T-helper 2 cell (primary cell): ENCODE measurements at places on chromosomes 12 and 14.

GRCh38 chr14:90256354-90257131, at the start of gene PSMC1:
Gene PSMC1 (plus strand): TSS chr14:90256553. CDS start chr14:90256598, 45 bp downstream.
- DNase-seq: peak; percentile 41

DNA sequence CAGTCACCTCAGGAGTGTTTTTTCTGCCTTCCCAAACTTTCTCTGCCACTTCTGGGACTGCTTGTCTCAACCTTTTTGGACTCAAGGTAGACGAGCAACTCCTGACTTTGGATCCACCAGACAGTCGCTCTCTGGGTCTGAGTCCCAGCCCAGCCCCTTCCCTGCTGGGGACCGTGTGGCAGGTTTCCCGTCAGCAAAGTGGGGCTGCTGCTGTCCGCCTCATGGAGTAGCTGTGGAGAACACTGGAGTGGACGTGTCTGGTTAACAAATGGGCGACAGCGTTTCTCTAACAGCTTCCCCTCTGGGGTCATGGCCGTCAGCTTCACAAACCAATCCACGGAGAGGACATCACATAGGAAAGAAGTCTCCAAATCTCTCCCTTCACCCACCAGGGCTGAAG, 54.8 kb downstream of the KCTD10 start:
- DNase-seq: no peak

DNA sequence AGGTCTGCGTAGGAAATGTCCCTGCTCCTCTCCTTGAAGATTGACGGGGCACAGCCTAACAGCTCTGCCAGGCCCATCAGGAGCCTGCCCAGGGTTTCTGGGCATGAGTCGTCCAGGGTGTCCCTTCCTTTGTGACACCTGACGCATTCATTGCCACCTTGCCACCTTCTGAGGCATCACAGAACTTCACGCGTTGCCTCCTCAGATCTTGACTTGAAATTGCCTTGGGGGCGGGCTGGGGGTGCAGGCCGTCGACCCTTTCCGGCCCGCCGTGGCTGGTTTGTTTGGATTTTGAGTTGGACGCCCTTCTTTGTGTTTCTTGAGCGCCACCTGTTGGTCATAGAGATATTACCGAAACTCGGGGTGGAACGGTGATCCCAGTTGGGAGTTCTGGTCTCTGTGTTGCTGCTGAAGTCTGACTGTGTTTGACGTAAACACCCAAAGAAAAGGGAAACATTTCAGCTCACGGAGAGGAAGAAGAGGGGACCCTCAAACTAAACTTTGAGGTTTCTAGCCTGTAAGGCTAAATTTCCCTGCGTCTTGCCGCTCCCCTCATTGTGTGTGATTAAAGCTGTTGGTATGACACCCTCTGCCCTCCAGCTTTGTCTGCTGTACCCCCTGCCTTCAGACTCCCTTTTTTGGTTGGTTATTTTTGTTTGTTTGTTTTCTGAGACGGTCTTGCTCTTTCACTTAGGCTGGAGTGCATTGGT, 44.6 kb downstream of the MLXIP start:
- peak; percentile 60 for DNase-seq

GRCh38 chr14:106841701-106842100, 1315.3 kb downstream of the TMEM121 start:
- no peak for DNase-seq

DNA sequence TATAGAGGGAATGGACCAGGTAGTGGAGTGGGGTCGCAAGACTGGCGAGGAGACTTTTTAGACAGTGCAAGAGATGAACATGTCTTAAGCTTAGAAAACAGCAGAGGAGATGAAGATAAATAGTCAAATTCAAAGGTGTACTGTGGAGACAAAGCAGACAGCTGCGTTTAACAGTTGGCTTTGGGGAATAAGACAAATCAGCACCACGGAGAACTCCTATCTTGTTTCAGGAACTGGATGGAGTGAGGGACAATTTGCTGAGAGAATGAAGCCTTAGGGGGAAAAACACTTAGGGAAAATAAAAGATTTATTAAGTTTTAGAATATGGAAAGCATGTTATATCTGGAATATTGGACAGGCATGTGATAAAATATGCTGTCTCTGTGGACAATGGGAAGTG, 458.8 kb downstream of the GLT1D1 start:
- DNase-seq: no peak

DNA sequence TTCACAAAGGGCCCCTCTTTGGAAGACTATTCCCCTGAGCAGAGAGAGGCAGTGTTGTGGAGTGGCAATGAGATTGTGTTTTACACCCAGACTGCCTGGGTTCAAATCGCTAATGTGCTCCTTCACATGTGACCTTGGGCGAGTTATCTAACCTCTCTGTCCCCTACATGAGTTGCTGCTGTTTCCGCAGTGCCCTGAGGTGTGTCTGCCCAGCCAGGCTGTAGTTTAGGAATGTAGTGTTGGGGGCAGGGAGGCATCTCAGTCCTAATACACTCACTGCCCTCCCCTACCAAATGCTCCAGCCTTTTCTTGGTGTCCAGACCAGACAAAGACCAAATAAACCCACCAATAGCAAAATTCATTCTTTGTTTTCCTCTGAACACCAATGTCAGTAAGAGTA, 78.6 kb downstream of the SLC24A4 start:
- DNase-seq: no peak

- DNase-seq: no peak
Measured at GRCh38 chr14:101175731-101176534, 272.4 kb upstream of the RTL1 start.

GRCh38 chr12:119440803-119441360, 106.4 kb downstream of the CCDC60 start:
- no peak for DNase-seq

DNA sequence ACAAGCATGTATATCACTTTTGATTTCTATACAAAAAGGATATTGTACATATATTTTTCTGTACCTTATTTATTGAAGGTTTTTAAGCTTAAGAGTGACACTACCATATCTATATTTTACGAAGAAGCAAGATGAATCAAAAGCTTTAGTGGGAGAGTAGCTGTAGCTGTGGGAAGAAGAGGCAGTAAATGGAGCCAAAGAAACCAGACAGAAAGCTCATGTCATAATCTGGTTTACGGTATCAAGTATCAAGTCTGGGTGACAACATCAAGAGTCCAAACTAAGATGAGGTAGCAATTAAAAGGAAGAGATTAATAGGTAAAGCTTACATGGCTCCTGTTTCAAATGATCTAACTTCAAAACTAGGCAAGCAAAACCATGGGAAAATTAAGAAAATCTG, 54.8 kb downstream of the CEP83 start:
- no peak for DNase-seq

DNA sequence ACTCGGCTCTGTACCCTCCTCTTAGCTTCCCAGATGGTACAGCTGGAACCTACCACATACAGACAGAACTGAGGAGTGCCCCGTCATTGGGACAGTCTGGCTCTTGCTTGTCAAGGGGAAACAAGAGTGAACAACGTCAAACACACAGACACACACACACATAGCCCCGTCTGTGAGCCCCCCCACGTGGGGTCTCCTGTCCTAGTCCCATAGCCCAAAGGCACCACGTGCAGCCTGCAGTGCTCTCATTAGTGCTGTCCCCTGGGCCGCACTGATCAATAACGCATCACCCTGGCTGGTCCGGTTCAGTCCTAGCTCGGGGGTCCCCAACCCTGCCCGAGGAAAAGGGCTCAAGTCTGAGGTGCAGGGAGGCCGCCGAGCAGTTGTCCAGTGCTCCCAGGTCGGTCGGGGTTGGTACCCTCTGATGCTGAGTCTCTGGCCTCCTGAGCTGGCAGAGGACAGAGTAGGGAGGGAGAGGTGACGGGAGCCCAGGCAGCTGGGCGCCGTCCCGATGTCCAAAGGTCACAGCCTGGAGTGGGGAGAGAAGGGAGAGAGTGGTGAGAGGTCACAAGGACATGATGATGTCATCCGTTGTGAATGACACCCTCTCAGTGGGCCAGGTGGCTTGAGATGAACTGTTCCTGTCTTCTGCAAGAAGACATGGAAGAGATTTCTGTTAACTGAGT, 105.4 kb upstream of the NOS1 start:
- no peak for DNase-seq

- DNase-seq: no peak
Measured at GRCh38 chr12:2583091-2583497, 211.7 kb upstream of the FKBP4 start.

DNA sequence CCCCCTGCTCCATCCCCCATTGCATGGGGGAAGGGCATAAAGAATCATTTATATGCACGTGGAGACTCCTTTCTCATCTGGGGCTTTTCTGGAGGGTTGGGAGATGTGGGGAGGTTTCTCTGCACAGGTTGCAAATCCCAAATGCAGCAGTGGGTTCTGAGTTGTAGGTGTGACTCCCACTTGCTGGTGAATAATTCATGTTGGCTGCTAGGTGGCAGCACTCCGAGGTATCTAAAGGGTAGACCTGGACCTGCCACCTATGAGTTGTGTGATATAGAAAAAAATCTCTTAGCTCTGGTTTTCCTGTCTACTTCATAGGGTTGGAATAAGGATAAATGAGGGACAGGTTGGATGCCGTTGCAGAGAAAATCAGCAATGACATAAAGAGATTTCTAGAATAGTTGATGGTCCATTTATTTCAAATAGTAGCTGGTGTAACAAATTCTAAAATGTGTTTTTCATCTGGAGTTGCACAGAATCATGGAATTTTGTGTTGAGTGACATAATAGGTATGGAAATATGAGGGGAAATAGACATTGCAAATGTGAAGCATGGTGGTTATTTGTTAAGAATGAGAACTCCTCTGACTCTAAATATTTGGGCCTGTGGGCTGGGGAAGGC, 4.6 kb downstream of the MARCHF9 start:
- no peak for DNase-seq

DNA sequence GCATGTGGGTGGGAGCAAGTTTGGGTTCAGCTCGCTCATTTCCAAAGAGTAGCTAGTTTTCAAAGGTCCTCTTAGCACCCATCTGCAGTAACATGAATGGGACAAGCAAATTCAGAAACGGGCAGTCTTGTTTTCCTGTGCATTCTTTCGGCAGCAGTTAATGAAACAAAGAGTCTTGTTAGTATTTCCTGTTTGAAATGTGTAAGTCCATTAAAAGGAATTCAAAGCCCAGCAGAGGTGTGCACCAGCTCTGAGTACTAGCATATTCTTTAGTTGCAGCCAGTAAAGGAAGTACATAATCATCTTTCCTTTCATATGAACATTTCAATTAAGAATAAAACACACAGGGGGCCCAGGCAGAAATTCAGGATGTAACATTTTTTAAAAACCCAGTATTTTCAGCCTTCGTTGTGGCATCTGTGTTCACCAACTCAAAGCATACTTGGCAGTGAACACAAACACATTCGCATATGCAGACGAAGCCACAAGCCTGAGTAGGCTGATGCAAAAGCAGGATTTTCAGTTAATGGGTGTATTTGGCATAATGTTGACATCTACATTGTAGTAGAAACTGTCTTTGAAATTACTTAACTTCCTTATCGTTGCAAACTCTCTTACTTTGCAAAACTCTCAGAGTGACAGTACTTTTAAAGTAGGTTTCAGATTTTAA, 570.0 kb upstream of the FLRT2 start:
- DNase-seq: no peak

- DNase-seq: no peak
Measured at GRCh38 chr12:102702447-102703114, 214.5 kb downstream of the PAH start.

DNA sequence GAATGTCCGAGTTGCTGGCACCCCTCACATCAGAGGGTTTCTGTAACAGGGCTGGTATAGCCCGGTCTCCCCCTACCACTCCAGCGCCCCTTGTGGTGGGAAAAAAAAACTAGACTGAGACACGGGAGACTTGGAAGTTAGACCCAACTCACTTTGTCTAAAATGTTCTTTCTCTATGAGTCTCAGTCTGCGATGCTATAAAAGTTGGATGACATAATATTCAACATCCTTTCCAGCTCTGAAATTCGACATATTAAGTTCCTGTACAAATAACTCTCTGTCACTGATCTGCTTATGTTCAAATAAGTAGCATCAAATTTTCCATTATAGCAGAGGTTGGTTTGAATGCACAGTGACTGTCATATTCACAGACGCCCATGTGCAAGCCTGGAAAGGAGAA, 25.7 kb upstream of the TC2N start:
- DNase-seq: peak; percentile 26

DNA sequence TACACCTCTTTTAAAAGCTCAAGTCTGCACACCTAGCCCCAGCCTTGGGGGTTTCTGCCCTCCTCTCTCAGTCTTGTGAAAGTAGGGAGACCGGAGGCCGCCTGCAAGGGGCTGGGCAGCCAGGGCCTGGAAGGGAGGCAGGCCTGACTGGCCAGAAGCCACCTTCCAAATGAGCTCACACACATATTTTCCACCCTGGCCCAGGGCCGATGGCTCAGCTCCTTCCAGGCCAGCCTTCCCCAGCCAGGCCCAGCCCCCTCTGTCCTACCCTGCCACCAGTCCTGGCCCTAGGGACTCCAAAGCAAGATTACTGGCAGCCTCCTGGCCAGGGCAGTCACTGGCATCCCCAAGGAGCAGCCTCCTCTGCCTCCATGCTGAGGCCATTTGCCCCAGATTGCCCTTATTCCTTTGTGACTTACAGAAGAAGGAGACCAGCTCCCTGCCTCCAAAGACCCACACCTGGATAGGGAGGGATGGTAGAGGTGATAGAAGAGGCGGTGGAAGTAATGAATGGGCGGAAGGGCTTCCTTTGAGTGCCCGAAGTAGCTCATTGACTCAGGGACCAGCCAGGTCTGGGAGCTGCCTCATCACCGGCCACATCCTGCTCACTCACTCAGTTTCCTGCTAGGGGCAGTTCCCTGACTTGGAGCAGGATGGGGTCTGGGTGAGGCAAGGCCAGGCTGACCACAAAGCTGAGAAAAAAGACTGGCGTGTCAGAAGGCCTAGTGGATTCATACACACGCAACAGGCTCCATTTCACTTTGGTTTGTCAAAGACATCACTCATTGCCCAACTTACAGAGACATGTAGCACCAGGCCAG, 14.8 kb downstream of the MMP14 start:
- DNase-seq: peak; percentile 40

- DNase-seq: no peak
Measured at GRCh38 chr14:51369814-51370213, 129.8 kb downstream of the TMX1 start.

DNA sequence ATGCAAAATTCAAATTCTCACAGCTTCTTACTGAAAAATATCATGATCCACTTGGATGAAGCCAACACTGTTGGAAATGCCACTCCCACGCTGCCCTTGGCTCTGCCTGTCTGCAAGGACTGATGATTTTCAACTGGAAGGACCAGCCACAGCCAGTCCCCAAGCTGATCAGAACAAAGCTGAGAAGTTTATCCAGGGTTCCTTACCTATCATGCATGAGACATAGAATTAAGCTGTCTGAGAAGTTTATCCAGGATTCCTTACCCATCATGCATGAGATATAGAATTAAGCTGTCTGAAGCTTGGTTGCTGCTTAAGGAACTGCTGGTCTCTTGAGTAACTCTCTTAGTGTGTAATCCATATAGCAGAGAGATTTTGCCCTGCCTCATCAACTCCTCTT, 159.8 kb upstream of the TMEM260 start:
- no peak for DNase-seq
